Activated effector memory CD4-positive, alpha-beta T cell treated with anti-CD3 and anti-CD28 coated beads, Interleukin-2, amount 50 U/mL, for 16 hours (primary cell): ENCODE measurements at places on chromosomes 11 and 22.

DNA sequence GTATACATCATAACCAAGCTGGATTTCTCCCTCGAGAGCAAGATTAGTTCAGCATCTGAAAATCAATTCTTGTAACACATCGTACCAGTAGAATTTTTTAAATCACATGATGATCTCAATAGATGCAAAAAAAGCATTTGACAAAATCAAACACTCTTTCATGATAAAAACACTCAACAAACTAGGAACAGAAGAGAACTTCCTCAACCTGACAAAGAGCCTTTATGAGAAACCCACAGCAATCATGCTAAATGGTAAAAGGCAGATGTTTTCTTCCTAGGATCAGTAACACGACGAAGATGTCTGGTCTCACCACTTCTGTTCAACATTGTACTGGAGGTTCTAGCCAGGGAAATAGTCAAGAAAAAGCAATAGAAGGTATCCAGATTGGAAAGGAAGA is 34.1 kb upstream of the TMPRSS4 start:
- DNase-seq: no peak

DNA sequence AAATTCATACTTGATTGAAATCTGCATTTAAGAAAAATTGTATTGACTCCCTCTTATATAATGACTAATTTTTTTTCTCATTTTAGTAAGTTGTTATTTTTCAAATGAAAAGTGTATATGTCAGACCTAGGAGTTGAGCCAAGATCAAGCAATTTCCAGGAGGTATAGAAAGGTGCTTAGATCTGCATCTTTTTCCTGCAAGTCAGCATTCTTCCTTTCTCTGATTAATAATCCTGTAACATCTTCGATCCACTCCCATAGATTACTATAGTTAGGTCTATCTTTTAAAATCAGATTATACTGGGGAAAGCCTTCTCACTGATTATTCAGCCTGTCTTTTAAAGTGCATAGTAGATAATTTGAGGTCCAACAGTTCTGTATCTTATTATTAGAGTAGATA is 12.7 kb downstream of the HOATZ start:
- DNase-seq: no peak

GRCh38 chr22:27982630-27983180 is 63.6 kb upstream of the PITPNB start:
- peak; percentile 33 for DNase-seq

DNA sequence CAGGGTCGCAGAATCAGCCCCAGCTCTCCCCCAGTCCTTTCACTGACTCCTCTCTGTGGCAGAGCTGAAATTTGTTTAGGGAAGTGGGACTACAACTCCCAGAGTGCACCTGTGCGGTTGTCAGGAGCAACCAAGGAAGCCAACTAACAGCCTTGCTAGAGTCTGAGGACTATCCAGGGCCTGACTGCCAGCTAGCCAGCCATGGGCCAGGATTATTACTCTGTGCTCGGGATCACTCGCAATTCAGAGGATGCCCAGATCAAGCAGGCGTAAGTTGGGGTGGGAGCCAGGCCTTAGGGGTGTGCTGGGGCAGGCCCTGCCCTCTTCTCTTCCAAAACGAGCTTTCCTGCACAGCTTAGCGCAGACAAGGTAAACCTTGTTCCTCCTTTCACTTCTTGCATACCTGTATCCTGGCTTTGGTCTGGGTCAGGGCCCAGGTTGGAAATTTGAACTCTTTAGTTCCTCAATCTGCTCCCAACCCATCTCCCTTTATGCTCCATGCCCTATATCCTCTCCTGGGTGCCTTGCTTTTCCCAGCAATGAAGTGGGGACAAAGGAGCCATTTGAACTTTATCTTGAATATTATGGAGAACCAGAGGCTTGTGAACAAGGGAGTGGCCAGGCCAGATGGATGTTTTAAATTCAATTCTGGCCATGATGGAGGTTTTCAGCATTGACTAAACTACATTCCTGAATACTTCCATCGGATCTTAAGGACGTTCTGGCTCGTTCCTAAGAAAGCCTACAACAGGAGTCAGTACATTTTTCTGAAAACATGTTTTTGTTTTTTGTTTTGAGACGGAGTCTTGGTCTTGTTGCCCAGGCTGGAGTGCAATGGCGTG is at the start of gene DNAJB13:
TSS of gene DNAJB13 (plus strand) at position 158 of the 842 bp plus-strand sequence. CDS start at position 202, 44 bp downstream.
- DNase-seq: no peak

- DNase-seq: no peak
These were observed 182.2 kb upstream of the SYT13 start for GRCh38 chr11:45468267-45468856.

DNA sequence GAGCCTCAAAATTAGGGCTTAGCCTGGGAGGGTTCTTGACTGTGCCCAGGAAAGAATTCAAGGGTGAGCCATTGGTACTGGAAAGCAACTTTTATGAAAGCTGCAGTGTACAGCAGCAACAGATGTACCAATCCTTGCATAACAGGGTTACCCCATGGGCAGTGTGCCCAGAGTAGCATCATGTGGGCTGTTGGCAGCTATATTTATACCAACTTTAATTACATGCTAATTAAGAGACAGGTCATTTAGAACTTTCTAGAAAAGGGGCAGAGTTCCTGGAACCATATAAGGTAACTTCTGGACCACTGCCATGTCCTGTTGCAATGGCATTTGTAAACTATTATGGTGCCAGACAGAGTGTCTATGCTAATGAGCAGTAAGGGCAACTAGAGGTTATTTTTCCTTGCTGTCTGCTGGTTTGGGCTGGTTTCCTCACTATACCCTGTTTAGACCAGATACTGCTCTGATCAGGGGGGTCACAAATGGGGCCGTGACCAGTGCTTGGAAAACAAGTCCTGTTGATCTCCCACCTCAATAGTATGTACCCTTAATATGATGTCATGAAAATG is 1120.5 kb upstream of the RAG2 start:
- DNase-seq: no peak

GRCh38 chr22:23574877-23575276 is 5.2 kb downstream of the IGLL1 start:
- DNase-seq: peak; percentile 61

DNA sequence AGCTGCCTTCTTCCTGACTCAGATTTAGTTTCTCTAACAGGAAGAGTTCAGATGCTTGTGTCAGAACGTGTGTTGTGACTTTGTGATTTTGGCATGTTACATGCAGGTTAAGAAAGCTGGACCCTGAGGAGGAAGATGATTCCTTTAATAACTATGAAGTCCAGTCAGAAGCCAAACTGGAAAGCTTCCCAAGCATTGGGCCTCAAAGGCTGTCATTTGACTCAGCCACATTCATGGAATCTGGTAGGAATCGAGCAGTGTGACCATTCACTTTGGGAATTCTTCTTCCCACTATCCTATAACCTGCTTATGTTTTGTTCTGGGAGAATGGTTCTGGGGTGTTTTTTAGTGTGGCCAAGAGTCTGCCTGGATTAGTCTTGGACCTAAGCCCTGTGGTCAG is 48.0 kb downstream of the CABIN1 start:
- DNase-seq: no peak

DNA sequence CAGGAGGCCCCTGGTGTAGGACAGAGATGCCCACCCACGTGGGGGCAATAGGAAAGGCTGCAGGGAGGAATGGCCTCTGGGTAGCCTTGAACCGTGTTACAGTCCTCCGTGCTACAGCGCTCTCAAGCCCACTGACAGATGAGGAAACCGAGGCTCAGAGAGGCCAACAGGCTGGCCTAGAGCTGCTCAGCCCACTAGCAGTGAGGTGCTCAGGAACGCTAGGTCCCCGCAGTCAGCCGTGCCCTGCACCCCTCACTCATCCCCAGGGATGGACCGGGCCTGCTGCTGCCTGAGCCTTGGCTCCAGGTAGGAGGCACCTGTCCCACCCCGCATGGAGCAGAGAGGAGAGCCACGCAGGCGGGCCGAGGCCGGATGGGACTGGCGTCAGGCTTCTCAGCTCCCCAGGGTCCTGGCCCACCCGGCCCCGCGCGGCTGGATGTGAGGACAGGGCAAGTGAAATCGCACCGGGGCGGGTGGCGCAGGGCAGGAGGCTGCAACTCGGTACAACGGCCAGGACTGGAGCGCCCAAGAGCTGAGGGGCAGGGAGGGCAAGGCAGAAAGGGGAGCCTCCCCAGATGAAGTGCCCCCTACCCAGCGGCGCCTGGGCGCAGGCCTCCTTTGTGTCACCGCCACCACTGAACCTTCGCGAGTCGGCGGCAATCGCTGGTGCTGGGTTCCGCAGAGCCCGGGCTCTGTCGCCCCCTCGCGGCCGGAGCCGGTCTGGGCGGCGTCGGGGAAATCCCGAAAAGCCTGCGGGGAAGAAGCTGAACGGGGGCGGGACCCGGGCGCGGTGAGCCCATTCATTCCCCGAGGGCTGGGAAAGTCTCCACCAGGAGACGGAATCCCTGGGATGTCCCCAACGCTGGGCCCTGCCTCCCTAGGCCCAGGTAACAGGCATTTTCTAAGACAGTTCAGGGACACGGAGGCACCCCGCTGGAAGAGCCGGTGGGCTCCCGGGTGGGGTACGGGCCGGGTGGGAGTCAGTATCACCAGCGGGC is 8.4 kb upstream of the SLC2A11 start:
- peak; percentile 95 for DNase-seq

DNA sequence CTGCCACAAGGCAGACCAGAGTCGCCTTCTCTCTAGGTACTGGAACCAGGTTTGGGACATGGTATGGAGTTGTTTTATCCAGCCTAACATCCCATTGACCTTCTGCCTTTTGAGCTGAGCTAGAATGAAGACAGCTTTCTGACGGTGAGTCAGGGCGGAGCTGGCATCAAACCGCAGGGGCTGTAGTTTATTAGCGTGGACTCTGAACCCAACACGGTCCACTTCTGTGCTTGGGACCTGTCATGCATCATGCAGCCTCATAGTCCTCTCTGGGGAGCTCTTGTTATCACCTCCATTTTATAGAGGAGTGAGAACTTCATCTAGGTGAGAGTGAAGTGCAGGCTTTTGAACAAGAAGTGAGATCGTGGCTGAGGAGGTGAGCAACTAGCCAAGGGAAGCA is 8.3 kb downstream of the GAL3ST1 start:
- no peak for DNase-seq

- DNase-seq: no peak
These were observed 10.4 kb downstream of the SREBF2 start for GRCh38 chr22:41842996-41843970.

DNA sequence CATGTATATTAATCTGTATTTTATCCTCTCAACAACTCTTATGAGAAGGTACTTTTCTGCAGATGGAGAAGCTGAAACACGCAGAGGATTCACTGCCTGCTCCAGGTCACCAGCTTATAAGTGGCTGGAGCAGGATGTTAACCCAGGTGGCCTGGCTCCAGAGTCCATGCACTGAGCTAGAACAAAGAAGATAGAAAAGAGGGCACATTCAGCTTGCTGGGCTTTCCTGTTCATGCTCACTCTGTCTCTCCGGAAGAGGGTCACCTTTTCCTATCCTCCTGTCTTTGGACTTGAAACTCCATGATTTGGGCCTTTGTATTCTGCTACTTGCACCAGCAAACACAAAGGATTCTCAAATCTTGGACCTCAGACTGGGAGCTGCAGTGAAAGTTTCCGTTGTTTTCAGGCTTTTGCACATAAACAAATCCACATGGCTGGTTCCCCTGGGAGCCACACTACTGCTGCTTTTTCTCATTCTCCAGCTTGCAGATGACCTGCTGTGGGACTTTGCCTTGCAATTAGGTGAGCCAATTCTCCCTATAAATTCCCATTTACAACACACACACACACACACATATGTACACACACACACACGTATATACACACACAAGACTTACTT is 117.3 kb upstream of the GRK3 start:
- no peak for DNase-seq

DNA sequence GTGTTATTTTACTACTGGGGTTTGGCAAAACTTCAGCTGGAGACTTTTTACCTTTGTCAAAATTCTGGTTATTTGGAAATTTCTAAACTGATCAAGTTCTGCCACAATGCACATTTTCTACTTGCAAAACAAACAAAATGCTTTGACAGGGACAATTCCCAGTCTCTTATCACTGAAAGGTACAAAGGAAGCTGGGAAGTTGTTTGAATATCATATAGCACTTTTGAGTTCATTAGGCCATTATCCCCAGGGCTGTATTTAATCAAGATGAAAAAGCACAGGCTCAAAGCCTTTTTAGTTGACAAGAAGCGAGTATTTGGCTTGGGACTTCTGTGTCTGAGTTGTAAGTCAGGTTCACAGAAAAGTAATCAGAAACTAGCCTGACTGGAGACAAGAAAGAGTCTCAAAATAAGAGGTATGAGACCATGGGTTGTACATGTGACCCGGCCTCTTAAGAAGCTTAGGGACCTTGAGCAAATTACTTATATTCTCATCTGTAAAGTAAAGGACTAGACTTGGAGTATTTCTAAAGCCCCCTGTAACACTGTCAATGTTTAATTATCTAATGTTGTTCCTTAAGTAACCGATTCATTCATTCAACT is 2.9 kb upstream of the HORMAD2 start:
- DNase-seq: no peak

- DNase-seq: no peak
These were observed 601.1 kb downstream of the JRKL start for GRCh38 chr11:96990914-96991313.

DNA sequence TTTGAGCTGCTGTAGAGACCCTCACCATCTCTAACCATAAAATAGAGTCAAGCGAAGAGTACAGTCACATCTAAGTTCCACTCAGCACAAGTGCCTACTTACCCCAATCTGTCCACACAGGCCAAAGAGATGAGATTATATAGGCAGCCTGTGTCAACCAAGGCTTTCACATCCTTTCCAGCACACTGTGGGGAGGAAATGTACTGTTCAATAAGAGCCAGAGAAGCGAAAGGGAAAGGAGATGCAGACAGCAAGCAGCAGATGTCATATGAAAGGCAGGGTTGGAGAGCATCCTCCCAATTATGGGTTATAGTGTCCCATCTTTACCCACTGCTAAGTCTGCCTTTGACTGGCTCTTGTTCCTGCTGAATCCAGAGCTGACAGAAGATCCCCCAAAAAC is 16.4 kb downstream of the NRIP3 start:
- no peak for DNase-seq
